ENCODE measurements at places on chromosomes 1 and 21. TPM values are rescaled to one million over a fixed set of nuclear protein-coding genes. Genes with fewer than 3 reads are reported as not detected.

DDAH1 gene
- 53.7 TPM for total RNA-seq

CRABP2 gene
- total RNA-seq, result 38.1 TPM

CNTN2 gene
- total RNA-seq, result not detected

OLIG2 gene
- total RNA-seq, result not detected

RASSF5 gene
- total RNA-seq, result under 0.01 TPM

SLC9C2 gene
- total RNA-seq, result not detected

OR2L13 gene
- not detected for total RNA-seq

KCNK2 gene
- total RNA-seq, result 7.8 TPM

KIRREL1 gene
- 65.7 TPM for total RNA-seq

PROX1 gene
- total RNA-seq, result not detected

ALX3 gene
- not detected for total RNA-seq

Measured in myometrial cell (primary cell).